ENCODE measurements at places on chromosomes 6 and 20. TPM values are rescaled to one million over a fixed set of nuclear protein-coding genes. Genes with fewer than 3 reads are reported as not detected.

OR2H1 gene
- not detected for polyA plus RNA-seq

DTNBP1 gene
- polyA plus RNA-seq, result 15.6 TPM

TTK gene
- polyA plus RNA-seq, result 9.9 TPM

EPB41L1 gene
- 0.69 TPM for polyA plus RNA-seq

DNA sequence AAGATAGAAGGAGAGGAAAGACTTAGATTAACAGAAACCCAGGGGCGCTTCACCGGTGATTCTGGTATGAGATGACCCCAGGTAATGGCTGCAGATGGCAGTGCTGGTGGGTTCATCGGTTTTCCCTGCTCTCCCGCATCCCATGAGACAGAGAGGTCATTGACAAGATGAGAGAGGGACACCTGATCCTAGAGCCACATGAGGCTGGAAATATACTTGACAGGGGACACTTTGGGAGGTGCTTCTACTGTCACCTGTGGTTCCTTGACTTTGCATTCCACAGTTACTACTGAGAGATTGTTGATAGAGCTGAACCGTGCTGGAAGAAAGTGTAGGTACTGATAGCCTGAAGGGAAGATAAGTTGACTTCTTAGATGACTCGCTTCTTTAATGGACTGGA lies 74.3 kb downstream of the SYNDIG1 start:
- no peak for DNase-seq

DNA sequence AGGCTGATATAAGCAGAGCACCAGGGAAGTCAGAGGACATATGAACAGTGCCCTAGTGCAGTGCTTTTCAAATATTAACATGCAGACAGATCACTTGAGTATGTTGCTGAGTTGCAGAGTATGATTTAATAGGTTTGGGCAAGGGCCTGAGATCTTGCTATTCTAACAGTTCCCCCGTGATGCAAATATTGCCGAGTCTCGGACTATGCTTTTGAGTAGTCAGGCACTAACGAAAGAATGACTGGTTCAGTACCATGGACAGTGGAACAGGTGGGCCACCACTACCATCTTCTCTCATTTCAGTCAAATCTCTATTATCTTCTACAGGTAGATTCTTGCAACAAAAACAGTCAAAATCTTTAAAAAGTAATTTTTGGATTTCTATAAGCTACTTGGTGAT lies 3.7 kb upstream of the TMEM200A start:
- DNase-seq, result peak; percentile 17

DNA sequence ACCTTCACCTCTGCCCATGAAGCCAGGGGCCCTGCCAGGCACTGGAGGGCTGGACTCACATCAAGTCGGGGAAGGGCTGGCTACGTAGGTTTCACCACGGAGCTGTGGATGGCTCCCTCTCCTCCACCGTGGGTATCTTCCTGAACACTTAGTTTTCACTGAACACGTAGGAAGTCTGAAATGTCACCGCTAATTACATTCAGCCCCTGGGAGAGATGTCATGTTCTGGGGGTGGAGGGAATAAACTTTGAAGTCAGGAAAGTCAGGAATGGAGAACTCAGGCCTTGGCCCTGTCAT lies 6.5 kb downstream of the LHFPL5 start:
- no peak for DNase-seq

DNA sequence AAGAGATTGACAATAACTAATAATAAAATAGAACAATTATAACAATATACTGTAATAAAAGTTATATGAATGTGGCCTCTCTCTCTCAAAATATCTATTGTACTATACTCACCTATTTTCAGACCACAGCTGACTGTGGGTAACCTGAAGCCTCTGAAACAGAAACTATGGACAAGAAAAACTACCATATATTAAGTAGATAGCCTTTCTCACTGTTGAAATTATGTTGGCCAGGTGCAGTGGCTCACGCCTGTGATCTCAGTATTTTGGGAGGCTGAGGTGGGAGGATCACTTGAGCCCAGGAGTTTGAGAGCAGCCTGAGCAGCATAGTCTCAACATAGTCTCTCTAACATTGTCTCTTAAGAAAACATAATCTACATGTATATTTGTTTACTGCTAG lies 89.9 kb downstream of the DOK5 start:
- DNase-seq, result no peak

DNA sequence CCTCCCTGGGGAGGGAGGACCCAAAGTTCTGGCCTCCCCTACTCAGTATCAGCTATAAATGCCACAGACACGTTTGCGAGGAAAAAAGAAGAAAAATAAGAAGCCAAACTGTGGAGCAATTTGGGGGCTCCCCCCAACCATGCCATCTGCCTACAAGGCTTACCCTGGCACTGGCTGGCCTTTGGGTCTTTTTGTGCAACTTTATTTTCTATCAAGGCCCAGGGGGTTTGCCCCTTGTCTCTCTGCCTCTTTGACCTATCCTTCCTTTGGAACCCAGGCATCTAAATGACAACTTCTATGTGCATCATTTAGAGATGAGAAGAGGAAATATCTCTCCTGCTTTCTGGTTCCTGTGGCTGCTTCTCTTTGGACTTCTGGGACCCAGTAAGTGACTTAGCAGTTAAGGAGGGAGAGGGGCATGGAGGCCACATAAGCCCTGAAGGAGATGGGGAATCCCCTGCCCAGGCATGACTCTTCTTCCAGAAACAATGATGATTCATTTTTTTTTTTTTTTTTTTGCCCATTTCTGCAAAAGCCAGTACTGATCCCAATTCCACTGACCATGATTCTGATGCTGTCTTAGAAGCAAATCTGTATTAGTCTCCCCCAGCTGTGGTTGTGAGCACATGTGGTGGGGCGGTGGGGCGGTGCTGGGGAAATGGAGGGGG lies at the start of gene MUC22:
MUC22 (plus strand) TSS at position 82 of the 668 bp plus-strand sequence; CDS start at position 315, 233 bp downstream.
- DNase-seq, result peak; percentile 65

DNA sequence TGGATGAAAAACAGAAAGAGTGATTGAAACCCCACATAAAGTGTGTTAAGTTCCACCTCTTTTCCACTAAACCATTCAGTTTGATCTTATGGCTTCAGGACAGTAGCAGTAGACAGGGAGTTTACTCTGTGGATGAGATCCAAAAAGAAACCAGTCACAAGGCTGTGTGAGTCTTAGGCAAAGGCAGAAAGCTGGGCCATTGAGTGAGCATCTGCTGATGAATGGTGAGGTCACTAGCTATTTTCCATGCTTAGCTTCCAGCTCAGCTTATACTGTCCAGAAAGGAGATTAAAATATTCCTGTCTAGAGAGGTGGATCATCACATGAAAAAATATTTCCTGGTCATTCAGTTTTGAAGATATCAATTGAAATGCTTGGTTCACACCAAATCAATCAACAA lies 1643.9 kb downstream of the HACE1 start:
- DNase-seq, result peak; percentile 1

- peak; percentile 9 for DNase-seq
Measured at GRCh38 chr20:973785-974194, 28.3 kb downstream of the RSPO4 start.

DNA sequence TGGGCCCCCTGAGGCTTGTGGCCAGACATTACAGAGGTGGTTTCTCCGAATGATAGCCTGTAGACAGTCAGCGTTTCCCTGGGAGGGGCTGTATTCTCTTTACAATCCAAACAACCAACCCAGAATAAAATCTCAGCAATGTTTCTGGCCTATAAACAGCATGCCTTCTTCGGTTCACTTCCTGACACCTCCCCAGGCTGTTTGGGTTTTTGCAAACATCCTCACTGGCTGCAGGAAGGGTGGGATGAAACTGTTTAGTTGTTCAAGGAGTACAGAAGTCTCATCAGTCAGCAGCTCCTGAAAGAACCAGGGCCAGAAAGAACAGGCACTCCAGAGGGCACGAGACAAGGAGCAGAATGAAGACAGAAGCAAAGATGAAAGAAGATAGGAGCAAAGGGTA lies 350.0 kb downstream of the QKI start:
- DNase-seq, result no peak

DNA sequence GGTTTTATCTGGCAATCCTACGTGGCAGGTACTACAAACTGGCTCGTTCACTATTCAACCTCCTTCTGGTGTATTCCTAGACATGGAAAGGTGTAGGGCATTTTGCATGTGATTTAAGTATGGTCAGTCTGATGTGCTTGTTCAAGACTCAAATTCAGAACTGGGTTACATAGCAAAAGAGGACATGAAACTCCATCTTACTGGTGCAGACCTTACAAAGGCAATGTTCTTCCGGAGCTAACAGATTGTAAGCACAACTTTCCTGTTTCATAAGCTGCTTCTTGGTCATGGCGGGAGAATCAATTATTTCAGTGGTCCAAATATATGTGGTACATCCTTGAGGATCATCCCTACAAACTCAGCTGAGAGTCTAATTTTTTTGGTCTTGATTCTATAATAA lies 703.4 kb downstream of the EPM2A start:
- no peak for DNase-seq

Data from foreskin keratinocyte (primary cell).